Esophagus (tissue), 2 donors: ENCODE measurements at places on chromosomes 12 and 14. TPM values are rescaled to one million over a fixed set of nuclear protein-coding genes. Genes with fewer than 3 reads are reported as not detected.

The PLEKHG7 gene
- polyA plus RNA-seq: 0.01 TPM

The SMCO3 gene
- polyA plus RNA-seq: 0.01 TPM

The CRACR2A gene
- polyA plus RNA-seq: 0.57 TPM

The TMEM229B gene
- polyA plus RNA-seq: 0.28 TPM

The PAWR gene
- polyA plus RNA-seq: 38.6 TPM

The ANKRD9 gene
- polyA plus RNA-seq: 12.5 TPM

The SOCS2 gene
- polyA plus RNA-seq: 8.2 TPM

The GPX2 gene
- polyA plus RNA-seq: 77.2 TPM

The AHNAK2 gene
- 104 TPM for polyA plus RNA-seq

The GRIP1 gene
- 1.5 TPM for polyA plus RNA-seq

The RAPGEF3 gene
- polyA plus RNA-seq: 23.2 TPM

The RD3L gene
- polyA plus RNA-seq: not detected

The SUSD6 gene
- 16.2 TPM for polyA plus RNA-seq

The E2F7 gene
- 1.5 TPM for polyA plus RNA-seq
